NCI-H1105 (cell line): ENCODE measurements at places on chromosomes 6 and 20.

GRCh38 chr6:106617857-106618256 lies 11.4 kb downstream of the RTN4IP1 start:
- no peak for DNase-seq

- no peak for DNase-seq
These were observed 51.4 kb downstream of the ZDHHC14 start for GRCh38 chr6:157432231-157432891.

DNA sequence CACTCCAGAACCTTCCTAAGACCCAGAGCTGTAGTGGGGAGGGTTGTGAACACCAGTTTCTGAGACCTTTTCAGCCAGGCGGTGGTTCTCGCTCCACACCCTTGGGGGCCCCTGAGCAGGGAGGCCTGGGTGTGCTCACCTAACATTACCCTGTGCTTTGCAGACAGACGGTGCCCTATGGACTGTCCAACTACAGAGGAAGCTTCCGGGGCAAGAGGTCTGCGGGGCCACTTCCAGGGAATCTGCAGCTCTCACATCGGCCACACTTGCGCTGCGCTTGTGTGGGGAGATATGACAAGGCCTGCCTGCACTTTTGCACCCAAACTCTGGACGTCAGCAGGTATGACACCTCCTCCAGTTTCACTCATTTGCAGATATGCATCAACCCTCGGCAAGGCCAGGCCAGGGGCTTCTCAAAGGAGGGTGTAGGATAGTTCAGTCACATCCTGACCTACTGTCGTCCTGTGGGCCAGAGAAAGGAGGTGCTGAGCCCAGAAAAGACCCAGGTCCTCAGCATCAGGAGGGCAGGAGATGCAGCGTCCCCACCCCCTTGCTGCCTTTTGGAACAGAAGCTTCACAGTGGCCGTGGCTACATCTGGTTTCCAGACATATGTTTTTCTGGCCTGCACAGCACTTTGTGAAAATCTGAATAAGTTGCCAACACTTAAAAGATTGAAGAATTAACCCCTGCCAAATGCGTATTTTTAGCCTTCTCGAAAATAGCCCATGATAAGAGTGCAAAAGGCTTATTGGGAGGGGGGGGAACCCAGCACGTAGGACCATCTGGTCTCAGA lies 20.6 kb downstream of the EDN3 start:
- DNase-seq, result no peak

DNA sequence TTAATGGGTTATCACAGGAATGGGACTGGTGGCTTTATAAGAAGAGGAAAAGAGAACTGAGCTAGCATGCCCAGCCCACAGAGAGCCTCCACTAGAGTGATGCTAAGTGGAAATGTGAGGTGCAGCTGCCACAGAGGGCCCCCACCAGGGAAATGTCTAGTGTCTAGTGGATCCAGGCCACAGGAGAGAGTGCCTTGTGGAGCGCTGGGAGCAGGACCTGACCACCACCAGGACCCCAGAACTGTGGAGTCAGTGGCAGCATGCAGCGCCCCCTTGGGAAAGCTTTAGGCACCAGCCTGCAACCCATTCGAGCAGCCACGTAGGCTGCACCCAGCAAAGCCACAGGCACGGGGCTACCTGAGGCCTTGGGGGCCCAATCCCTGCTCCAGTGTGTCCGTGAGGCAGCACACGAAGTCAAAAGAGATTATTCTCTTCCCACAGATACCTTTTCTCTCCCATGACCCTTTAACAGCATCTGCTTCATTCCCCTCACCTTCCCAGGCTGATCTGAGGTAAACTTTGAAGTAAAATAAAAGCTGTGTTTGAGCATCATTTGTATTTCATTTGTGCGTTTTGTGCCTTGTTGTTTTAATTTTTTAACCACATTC lies 4.4 kb downstream of the HLA-E start:
- DNase-seq, result no peak

DNA sequence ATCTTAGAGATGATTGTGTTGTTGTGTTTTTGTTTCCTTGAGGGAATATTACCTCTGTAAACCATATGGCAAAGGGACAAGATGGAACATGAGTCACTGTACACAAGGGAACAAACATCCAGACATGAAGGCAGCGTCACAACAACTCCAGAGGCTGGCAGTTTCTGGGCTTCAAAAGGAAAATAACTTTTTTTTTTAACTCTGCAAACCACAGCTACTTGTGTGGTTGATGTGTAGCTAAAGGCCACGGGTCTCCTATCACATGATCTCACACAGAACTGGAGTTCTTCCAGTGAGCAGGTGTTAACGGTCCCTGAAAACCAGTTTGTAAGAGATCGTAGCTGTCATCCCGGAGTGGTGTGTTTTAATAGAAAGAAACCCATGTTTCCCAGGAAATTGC lies 33.2 kb upstream of the HBS1L start:
- DNase-seq, result no peak

DNA sequence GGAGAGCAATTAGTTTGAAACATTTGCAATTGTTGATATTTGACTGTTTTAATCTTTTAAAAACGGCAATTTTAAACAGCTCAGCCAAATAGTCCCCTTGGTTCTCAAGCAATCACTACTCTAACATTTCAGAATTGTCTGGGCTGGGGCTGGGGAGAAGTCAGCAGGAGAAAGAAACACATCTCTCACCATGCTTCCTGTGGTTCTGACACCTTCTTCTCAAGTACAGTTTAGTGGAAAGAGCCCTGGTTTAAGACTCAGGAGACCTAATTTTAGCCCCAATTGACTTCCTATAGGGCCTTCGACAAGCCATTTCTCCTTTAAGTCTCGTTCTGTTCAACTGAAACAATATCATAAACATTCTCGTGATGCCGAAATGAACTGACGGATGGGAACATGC lies 168.4 kb upstream of the CDYL start:
- DNase-seq, result no peak

GRCh38 chr6:97214671-97215070 lies 68.3 kb downstream of the MMS22L start:
- DNase-seq, result no peak
